NCI-H526 treated with DMSO at 0.1 percent for 48 hours (cell line): ENCODE measurements at places on chromosomes 5 and 9.

DNA sequence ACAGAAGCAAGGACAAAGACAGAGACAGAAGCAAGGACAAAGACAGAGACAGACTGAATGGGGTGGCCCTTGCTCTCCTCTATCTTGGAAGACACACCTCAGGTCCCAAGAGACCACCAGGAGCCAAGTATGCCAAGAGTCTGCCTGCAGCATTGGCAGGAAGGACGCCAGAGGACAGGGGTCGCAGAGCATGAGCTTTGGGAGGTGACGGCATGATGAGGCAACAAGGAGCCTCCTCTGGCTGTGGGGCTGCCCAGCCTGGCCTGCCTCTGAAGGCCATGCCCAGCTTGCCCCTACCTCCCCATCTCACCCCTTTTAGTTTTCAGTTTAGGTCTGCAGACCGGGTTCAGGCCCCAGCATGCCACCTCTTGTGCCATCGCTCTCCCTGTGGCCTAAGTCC lies 17.6 kb downstream of the PDGFRB start:
- DNase-seq, result no peak

DNA sequence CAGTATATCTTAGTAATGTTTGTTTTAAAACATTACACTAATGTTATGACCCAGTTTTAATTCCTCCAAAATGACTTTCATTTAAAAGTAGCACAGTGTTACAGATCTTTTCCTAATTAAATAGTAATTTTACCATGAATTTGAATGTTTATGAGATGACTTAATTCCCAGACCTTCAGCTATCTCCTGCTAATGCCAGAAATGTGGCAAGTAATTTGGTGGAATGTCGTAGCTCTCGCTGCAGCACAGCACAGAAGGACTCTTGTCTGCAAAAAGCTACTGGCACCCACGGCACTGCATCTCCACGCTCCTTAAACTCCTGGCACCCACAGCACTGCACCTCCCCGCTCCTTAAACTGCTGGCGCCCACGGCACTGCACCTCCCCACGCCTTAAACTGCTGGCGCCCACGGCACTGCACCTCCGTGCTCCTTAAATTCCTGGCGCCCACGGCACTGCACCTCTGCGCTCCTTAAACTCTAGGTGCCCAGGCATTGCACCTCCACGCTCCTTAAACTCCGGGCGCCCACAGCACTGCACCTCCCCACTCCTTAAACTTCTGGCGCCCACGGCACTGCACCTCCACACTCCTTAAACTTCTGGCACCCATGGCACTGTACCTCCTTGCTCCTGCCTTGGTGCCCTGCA lies 163.1 kb downstream of the CDK5RAP2 start:
- no peak for DNase-seq

GRCh38 chr5:82426464-82427154 lies 148.5 kb upstream of the RPS23 start:
- DNase-seq, result no peak

- no peak for DNase-seq
Observed at GRCh38 chr9:126830827-126831226, 26.0 kb downstream of the ZBTB43 start.

DNA sequence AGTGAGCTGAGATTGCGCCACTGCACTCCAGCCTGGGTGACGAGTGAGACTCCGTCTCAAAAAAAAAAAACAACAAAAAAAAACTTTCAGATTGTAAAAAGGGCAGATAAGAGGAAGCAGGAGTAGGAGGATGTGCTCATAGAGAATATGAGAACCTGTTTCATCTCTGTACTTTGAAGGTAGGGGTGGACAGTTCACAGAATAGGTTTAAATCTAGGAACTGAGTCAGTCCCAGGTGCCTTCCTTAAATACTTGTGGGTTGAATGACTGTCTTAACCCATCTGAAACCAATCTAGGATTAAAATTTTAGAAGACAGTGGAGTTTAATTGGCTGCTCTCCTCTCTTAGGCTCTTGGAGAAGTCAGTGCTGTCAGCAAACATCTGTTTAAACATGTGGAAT lies 12.4 kb downstream of the POLK start:
- DNase-seq, result no peak

DNA sequence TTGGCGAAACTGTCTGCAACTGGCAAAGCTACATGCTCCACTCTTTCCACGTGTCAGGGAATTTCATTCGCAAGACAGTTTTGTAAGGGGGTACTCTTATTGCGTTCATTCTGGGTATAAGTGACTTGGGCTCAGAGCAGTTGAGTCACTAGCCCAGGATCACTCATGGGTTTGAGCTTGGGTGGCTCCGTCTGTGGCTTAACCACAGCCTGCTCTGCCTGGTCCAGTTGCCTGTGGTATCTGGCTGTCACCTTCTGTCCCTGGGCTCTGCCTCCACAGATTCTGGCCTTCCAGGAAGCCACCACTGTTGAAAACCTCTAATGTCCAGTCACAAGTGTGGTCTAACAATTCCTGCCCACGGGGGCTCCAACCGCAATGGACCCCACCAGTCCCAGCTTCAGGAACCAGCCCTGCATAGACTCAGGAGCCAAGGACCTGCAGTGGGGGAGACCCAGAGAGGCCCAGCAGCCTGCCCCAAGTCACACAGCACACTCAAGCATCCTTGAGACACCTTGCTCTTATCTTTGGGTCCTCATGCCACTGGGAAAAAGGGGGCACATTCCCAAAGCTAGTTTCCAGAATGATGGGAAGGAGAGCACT lies 10.4 kb downstream of the KIF12 start:
- no peak for DNase-seq

- DNase-seq, result no peak
Observed at GRCh38 chr5:163453705-163454104, 6.2 kb downstream of the NUDCD2 start.

GRCh38 chr9:6896562-6896961 lies 138.8 kb downstream of the KDM4C start:
- no peak for DNase-seq

DNA sequence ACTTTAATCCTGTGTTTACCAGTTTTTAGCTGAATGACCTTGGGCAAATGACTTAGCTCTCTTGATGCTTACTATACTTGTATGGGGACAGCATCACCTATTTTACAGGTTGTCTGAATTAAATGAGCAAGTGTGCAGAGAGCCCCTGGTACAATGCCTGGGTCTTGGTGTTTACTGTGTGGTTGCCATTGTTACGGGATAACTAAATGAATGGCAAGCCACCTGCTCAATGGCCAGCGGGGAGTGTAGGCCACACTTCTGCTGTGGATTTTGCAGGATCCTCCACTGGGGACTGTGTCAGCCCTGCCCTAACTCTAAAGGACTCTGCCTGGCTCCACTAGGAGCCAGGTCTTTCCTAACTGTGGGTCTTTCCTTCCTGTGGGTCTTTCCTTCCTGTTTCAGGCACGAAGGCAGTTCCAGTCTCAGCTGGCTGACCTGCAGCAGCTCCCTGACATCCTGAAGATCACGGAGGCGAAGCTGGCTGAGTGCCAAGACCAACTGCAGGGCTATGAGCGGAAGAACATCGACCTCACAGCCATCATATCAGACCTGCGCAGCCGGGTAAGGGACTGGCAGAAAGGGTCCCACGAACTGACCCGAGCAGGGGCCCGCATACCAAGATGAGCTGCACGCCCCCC lies 10.3 kb upstream of the GLE1 start:
- DNase-seq, result no peak

DNA sequence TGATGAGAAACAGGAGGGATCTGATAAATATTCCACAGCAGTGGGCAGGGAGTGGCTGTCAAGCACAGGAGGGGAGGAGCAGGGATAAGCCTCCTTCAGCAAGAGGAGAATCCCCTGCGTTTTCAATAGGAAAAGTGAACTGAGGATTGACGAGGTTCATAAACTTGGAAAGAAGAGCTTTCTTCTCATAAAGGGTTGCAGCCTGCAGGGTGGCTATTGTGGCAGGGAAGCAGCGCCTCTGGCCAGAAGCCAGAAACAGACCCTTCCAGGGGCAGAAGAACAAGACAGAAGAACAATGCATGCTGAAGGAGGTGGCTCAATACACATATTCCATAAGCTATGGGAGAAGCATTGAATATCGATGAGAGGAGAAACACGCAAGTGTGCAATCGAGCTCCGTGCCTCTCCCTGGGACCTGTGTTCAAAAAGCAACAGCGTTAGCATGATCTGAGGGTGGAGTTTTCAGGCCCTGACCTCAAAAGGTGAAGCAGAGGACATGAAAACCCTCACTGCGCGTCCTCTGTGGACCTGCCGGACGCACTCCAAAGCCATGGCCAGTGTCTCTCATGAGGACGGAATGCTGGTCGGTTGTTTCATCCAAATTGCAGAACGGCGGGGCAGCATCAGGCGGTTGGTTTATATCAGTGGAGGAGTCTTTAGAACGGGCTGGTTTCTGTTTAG lies 67.6 kb downstream of the ANKRD33B start:
- DNase-seq, result no peak

DNA sequence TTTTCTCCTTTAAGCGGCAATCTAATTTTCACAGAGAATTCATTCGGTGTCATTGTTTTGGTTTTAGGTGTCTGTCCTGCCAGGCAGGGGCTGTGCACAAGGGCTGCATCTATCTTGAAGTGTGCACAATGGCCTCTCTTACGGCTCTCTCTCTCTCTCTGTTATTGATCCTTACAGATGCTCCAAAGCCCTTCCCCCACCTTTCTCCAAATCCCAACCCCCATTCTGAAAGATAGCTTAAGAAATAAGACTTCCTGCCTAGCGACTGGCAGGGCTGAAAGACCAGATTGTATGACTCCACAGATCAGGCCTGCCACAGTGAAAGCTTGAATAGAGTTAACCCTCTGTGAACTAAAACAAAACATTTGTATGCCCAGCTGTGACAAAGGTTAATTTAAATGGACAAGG lies 86.5 kb upstream of the NR5A1 start:
- no peak for DNase-seq
